ENCODE measurements at places on chromosomes 13 and 19.
A peak's percentile ranks its signal among the peaks of the same experiment; 100 is the strongest.

GRCh38 chr13:104571161-104571892 lies 1505.1 kb upstream of the SLC10A2 start:
- DNase-seq: no peak

DNA sequence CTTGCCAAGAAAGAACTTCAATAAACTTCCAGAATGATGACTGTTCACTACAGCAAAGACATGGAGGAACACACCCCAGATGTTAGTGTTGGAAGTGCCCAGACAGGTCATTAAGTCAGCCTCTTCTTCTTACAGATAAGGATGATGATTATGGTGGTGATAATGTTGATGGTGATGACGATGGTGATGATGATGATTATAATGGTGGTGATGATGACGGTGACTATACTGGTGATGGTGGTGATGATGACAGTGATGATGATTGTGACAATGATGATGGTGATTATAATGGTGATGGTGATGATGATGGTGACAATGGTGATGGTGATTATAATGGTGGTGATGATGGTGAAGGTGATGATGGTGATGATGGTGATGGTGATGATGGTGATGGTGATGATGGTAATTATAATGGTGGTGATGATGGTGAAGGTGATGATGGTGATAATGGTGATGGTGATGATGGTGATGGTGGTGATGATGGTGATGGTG lies 8.4 kb downstream of the C13orf46 start:
- no peak for DNase-seq

GRCh38 chr13:88752041-88752440 lies 1080.9 kb downstream of the SLITRK5 start:
- no peak for DNase-seq

DNA sequence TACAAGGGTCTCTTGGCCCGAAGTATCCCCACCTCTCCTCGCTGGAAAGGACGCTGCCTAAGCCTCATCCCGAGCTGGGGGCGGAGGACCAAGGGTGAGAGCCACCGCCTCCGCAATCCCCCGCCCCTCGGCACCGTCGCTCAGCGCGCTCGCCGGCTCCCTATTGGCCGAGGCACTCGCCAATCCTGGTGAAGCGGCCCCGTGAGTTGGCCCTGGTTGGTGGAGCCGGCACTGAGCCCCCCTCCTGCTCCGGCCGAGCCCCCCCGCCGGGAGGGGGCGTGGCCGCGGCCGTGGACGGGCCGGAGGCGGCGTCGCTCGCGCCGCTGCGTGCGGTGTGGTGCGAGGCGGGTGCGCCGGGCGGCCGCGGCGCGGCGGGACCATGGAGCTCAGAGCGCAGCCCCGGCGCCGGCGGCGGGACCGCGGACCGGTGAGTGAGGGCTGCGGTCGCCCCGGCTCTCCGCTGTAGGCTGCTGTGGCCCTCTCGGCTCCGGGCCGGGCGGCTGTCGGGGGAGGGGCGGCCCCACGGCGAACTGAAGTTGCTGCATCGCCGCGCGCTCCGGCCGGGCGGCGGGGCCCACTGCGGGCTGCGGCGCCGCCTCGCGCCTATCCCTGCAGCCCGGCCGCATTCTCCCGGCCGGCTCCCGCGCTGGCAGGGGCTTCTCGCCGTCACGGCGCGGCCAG lies at the start of gene WASF3:
TSS of gene WASF3 (plus strand) at position 291 of the 681 bp plus-strand sequence. CDS start 84,588 bp downstream, outside the sequence.
- peak; percentile 65 for DNase-seq

GRCh38 chr13:106507560-106508274 lies 27.7 kb downstream of the EFNB2 start:
- DNase-seq: no peak

- DNase-seq: no peak
Measured at GRCh38 chr13:68888832-68889231, 1218.8 kb upstream of the ATXN8OS start.

GRCh38 chr19:48378194-48378570 lies 13.2 kb downstream of the KDELR1 start:
- no peak for DNase-seq

GRCh38 chr19:1411255-1412191 lies 4.1 kb downstream of the DAZAP1 start:
- peak; percentile 83 for DNase-seq
